Thoracic aorta (tissue), 2 donors: ENCODE measurements at places on chromosomes 16 and 17.

- DNase-seq: no peak
Measured at GRCh38 chr17:62680541-62681052, 53.1 kb downstream of the MRC2 start.

- no peak for DNase-seq
Measured at GRCh38 chr17:55452139-55452790, 30.6 kb upstream of the MMD start.

GRCh38 chr17:35947156-35947585 lies 3.7 kb upstream of the LYZL6 start:
- no peak for DNase-seq

DNA sequence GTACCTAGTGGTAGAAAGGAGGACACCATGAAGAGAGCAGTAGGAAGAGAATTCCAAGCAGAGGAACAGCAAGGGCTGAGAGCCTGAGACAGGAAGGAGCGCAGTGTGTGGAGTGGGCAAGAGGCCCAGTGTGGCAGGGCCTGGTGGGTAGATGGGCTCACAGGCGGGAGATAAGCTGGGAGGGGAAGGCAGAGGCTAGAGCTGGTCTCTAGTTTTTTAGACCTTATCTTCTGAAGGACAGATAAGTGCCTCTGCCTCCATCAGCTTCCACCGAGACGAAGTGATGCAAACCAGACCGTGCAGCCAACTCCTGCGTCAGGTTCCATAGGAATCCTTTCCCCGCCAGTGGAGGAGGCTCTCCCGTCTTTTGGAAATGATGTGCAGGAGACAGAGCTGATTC lies 33.6 kb downstream of the CDH1 start:
- no peak for DNase-seq

GRCh38 chr16:28118637-28119036 lies 55.1 kb upstream of the GSG1L start:
- DNase-seq: no peak

DNA sequence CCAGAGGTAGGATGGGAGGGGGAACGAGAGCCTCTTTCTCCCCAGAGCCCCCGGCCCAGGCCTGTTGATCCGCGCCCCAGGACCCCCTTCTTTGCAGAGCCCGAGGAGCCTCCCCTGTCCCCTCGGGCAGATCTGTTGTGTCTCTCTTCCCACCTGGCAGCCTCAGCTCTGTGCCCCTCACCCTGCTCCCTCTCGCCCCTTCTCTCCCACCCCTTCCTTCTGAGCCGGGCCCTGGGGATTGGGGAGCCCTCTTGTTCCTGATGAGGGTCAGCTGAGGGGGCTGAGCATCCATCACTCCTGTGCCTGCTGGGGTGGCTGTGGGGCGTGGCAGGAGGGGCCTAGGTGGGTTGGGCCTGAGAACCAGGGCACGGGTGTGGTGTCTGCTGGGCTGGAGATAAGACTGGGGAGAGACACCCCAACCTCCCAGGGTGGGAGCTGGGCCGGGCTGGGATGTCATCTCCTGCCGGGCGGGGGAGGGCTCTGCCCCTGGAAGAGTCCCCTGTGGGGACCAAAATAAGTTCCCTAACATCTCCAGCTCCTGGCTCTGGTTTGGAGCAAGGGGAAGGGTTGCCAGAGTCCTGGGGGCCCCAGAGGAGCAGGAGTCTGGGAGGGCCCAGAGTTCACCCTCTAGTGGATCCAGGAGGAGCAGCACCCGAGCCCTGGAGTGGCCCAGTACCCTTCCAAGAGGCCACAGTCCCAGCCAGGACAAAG lies 65.4 kb downstream of the MRC2 start:
- DNase-seq: no peak

- DNase-seq: no peak
Measured at GRCh38 chr17:68533887-68534694, 21.9 kb downstream of the PRKAR1A start.

DNA sequence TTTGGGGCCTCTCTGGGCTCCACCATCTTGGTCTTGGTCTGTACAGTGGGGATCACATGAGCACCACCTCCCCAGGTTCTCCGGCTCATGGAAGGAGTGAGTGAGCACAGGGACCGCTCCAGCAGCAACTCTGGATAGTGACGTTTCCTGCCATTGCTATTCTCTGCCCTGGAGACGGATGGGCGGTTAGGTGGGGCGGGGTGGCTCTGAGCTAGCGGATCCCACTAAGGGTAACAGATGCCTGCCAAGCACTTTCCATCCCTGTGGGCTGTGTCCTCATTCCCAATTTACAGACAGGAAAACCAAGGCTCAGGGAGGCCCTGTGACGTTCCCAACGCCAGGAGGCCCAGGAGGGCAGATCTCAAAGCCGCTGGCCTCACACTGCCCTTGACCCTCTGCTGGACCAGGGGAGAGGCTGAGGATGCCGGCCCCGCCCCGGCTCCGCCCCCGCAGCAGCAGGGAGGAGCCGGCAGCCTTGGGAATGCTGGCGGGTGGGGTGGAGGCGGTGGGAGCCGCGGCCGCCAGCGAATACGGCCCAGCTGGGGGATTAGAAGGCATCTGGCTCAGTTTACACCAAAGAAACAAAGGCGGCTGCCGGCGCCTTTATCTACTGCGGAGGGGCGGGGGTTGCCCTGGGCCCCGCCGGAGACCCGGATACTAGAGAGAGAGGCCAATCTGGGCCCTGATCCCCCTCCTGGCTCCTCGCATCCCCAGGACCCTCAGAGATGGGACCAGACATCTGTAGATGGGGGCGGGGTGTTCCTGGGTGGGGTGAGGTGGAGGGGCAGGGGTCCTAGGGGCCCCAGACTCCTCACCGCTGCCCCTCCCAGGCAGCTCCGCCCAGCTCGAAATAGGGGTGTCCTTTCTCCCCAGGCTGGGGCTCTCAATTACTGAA lies 122.3 kb upstream of the CIBAR2 start:
- DNase-seq: no peak

DNA sequence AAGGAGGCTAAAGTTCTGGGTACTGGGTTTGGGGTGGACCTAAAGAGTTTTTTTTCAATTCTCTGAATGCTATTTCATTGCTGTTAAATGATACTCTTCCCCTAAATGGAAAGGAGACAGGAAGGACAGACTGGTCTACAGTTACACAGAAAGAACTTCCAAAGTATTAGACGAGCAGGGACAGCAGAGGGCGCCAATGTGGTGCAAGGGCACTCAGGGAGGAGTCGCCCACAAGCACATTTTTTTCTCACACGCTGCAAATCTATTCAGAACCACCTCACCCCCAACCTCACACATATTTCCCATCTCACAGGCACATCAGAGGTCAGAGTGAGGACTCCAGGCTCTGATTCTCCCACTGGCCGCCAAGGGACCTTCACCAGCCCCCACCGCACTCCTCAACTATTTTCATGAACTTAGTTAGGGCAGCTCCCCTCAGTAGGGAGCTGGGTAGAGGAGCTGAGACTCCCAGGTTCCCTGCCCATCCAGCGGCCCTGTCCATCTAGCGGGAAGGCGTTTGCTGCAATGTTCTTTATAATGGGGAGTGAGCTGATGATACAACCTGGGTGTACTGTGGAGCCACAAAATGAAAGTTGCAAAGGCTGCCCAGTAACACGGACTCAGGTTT lies 6.8 kb upstream of the CA4 start:
- DNase-seq: peak; percentile 47

DNA sequence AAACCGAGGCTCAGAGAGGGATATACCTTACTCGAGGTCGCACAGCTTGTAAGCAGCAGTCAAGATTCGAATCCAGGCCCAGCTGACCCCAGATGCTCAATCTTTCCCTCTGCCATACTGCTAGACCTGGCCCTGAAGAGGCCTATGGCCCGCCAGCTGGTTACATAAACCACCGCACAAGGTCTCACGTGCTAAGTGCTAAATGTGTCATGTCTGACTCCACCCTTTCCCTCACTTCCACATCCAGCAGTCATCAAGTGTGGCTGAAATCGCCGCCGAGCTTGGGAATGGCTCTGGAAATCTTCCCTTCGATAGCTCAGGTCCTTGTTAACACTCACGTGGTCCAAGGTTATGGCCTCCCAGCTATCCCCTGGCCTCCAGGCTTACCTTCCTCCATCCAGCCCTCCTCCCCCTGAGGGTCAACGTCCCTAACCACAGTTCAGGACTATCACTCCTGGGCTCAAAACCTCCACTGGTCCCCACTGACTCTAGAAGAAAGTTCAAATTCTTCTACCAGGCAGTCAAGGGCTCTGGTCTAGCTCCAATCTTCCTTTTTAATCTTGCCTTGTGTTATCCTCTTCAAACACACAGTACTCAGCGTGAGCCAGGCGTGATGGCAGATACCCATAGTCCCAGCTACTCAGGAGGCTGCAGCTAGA lies 3.5 kb downstream of the ZBTB4 start:
- DNase-seq: no peak
